ENCODE measurements at places on chromosomes 4 and X.

DNA sequence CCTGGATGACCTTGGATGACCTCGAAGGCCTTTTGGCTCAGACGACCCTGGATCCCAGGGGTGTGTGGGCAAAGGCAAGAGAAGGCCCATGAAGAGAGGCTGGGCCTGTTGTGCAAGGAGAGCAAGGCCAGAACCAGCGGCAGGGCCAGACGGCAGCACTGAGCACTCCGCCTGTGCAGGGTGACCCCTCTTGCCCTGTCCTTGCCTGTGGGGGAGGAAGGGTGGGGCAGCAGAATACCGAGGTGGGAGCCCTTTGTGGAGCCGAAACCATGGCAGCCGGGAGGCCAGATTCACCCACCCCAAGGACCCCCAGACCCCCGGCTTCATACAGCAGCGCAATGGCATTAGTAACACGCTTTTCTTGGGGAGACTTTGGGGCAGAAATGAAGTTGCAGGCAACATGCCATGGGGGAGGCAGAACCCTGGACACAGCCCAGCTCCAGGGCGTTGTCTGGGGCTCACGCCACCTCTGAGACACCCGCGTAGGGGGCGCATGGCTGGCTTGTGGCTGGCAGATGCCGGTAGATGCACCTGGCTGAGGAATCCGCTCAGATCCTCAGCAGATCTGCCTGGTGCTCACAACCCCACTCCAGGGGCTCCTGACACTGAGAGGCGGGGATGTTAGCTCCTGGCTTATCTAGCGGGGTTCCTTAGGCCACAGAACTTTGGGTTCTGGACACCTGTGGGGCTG is 114.5 kb downstream of the FAM53A start:
- no peak for DNase-seq

DNA sequence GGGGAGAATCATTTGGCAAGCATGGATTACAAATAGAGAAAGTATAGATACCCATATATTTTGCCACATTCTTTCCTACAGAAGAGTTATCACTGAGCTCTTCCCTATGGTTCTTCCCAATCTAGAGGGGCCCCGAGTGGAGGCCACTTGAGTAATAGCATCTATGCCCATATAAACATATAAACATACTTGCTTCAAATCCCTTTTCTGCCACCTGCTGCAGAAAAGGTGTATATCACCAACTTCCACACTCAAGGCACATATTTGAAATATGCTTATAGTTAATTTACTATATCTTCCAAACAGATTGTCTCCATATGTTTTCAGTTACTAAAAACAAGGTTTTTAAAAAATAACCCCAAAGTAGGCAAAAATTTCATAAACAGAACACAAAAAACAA is 642.8 kb upstream of the DIPK2B start:
- DNase-seq, result no peak

DNA sequence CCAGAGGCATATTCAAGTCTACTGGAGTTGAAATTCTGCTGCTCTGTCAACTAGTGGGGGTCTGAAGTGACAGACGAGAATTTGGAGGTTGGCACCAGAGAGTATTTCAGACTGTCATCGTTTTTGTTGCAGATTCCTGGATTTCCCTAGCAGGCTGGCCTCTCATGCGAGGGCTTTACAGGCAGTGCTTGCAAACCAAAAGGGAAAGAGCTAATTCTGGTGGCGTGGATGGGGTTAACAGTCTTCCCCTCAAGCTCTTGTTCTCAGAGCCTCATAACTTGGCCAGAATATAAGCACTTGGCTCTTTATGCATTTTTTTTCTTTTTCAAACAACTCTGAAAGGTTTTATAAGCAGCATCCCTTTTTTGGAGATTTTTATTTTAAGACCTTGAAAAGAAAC is at the start of gene SPARCL1:
TSS of gene SPARCL1 (minus strand) at position 190 of the 400 bp plus-strand sequence. CDS start 29,802 bp downstream, outside the sequence.
- no peak for DNase-seq

DNA sequence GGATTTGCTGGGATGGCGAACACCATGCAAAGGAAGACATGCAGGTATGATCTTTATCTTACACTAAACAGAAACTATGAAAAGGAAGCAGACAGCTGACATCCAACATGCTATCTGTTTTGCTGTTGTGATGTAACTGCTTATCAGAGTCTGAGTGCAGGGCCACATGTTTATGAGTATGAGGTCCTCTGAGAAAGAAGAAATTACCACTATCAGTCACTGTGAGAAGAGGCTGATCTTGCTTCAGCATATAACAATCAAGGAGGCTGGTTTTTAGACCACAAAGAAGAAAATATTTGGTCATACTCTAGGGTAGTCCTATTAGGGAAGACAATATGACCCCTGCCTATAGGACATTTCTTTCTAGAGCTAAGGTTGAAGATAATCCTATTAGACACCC is 18.5 kb downstream of the CLGN start:
- DNase-seq, result no peak

DNA sequence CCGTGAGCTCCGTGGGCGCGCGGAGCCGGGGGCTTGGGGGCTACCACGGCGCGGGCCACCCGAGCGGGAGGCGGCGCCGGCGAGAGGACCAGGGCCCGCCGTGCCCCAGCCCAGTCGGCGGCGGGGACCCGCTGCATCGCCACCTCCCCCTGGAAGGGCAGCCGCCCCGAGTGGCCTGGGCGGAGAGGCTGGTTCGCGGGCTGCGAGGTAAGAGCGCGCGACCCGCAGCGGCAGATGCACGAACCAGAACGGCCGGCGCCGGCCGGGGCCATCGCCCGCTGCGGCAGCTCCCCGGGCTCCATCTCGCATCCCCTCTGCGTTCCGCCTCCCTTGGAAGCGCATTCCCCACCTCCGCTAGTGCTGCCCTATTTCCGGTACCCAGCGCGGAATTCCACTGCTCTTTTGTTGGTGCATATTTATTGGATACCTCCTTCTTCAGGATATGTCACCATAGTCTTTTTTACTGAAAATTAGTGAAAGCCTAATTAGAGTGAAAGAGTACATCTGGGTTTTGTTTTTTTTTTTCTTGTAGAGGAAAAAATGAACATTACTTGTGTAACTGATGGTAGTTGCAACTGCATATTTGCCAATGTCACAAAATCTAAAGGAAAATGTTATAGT is 797 bp downstream of the PKD2 start:
- no peak for DNase-seq

DNA sequence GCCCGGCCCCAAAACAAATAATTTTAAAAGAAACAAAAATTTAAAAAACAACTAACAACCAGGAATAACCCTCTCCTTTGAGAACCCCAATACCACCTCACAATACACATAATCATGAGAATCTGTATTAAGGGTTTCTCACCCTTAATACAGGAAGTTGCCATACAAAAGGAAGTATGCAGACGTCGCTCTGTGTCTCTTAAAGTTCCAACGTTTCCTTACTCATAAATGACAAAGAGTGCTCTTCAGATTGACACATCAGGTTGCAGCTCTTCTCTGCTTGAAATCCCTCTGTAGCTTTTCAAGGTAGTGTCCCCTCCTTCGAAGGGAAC is 73.9 kb upstream of the IRF2 start:
- DNase-seq, result no peak

- DNase-seq, result no peak
Measured at GRCh38 chr4:5478697-5479096, 229.7 kb downstream of the EVC2 start.

DNA sequence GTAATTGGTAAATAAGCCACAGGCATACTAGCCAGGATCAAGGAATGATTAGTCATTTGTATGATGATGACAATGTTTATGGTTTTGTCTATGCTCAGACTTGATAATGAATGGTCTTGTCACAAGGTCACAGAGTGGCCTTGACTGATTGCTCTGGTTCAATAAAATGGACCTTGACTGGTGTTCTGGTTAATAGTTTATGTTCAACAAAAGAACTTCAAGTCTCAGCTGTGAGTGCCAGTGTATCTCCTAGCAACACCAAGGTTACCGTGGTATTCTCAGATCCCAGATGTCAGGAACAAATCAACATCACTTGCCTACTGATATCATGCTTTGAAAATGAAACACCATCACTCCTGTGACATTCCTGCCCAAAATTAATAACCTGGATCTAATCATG is 16.3 kb upstream of the LRAT start:
- no peak for DNase-seq

DNA sequence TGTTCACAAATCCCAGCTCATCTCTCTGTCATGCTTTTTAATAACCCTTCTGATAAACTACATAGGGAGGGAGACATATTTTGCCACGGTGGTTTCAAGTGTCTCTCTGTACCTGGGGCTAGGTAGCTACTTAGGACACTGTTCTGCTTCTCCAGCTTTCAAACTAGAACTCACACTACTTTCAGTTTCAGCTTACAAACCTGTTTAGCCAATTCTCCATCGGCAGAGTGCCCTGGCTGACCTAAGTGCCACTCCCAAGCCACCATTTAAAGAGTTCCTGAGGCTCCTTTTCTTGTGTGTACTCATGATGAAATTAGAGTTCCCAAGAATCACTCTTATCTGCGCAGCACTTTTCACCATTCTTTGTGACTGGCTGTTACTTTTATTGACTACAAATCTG is 899.2 kb downstream of the FAT4 start:
- DNase-seq, result no peak

Measured in NCI-H187 treated with DMSO at 0.1 percent for 48 hours (cell line).